ENCODE measurements at places on chromosomes 16 and 17.

DNA sequence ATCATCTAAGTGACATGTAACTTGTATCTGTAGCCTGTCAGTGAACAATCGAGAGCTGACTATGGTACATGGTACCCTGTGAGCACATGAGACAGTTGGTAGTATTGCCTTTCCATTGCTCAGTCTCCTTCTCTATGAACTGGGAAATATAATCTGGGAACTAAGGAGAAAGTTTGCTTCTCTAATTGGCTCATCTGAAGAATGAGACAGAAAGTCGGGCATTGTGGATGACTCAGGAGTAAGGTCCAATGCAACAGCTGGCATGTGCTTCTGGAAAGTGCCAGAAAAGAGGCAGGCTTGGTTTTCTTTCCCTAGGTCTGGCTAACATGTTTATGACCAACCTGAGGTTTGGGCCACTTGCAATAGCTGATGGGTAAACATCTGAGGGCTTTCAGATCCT, 51.9 kb downstream of the ZZEF1 start:
- DNase-seq: no peak

- no peak for DNase-seq
Observed at GRCh38 chr16:55575496-55575895, 9.0 kb downstream of the CAPNS2 start.

DNA sequence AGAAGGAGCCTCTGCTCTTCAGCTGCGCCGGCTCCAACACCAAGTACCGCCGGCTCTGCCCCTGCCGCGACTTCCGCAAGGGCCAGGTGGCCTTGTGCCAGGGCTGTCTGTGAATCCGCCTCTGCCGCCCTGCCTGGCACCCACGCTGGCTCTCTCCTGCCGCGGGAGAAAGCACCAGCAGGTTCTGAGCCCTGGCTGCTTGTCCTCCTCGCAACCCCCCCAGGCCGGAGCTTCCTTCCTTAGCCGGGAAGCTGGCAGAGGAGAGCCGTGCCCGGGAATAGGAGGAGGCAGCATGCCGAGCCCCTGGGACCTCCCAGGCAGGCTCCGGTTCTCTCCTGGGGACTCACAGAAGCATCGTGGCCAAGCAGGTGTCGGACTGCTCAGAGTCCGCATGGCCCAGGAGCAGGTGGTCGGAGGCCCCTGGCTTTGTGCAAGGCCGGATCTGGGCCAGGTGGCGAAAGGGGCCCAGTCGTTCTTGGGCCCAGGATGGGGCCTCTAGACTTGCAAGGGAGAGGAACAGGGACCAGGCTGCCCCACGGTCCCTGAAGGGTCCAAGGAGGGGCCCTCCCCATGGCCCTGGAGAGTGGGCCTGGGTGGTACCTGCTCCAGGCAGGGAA, 80.6 kb downstream of the MGAT5B start:
- DNase-seq: no peak

DNA sequence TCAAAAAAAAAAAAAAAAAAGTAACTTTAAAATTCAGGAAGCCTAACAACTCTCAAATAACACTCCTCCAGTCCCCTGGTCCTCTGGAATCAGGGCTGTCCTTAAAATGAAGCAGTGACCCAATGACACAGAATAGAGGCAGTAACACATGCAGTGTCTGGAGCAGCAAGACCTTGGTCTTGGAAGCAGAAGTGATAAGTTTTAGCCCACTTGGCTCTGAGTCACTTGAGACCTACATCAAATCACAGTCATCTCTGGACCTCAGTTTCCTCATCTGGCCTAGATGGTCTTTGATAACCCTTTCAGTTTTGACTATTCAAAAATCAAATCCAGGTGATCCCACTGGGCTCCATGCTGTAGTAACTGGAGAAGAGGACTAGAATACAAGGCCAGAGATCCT, 39.0 kb downstream of the LYRM1 start:
- no peak for DNase-seq

DNA sequence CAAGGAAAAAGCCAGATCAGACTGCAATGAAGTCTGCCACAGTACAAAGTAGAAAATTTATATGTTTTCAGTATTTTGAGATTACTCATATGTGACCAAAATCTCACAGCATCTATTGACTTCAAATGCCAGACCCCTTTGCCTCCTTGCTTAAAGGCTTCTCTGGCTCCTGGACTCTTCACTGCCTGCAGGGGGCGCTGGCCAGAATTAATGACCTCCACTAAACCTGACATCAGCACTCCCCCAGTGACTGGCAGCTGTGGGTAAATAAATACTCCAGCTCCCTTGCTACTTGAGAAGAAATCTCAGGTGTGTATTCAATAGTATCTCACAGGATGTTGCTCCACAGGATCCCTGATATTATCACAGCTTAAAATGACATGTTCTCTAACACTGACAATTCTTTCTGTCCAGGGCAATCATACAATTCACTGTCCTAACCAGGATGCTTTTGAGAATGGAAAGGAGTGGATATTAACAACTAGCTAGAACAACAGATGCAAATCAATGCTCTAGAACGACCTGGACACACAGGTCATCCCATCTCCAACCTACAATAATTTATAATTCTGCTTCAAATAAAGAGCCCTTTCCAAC, 4.0 kb downstream of the BECN1 start:
- DNase-seq: no peak

DNA sequence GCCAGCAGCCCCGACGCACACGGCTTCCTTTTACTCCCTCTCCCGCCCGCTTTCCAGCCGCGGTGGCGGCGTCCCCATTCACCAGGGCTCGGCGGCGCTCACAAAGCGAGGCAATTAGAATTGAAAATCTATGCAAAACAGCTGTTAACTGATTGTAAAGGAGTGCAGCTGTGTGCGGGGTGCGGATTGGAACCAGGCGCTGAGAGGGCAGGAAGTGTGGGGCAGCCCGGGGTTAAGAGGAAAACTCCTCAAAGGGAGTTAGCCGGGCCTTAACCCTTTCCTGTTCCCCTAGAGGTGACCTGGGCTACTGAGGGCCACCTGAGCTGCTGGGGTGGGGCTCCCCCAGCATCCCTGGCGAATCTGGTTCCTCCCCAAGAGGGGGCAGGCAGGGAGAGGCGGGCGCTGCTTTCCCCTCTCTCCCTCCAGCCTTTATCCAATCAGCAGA, 5.8 kb upstream of the GSE1 start:
- no peak for DNase-seq

DNA sequence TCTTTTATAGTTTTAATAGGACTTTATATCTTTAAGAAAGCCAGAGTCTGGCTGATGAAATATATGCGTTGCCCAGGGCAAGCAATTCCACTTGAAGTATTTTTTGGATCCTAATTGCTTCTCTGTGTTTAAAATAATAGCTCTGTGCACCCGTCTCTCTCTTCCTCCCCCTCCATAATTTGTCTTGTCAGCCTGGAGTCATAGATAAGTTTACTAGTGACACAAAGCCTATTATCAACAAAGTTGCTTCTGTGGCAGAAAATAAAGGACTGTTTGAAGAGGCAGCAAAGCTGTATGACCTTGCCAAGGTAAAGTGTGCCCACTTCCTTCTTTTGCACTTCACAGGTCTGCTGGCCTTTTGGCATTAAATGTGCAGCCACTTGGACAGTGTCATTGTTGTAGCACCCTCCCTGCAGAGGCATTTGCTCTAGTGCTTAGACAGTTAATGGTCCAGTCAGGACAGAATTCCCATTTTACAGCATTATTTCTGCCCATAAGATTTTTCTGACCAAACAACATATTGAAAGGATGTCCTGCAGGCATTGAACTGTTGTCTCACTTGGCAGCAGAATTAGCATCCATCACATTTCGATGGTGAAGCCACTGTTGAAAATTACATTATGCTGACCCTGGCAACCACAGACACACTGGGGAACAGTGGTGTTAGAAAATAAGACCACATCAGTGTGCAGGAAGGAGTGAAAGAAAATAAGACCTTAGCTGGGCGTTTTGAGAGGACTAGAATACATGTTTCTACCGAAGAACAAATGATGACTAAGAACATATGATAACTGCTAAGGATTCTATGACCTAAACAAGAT, 28.4 kb upstream of the SLC12A3 start:
- no peak for DNase-seq

- DNase-seq: no peak
Observed at GRCh38 chr16:56370875-56371659, 54.3 kb downstream of the AMFR start.

DNA sequence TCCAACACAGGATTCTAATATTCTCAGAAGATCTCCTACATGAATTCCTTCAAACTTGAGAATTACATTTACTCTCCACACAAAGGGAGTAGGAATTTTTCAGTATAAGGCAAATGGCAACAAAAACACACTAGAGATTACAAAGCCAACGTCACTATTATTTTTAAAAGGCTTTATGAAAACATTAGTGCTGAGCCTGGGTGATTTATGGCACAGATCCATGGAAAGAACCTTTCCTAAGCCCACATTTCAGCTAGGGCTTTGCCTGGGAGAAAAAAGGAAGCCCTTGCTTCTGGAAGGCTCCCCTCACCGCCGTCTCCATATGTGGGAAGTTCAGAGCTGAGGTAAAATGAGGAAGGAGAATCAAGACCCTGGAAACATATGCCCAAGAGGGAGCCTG, 499.4 kb upstream of the HSBP1 start:
- no peak for DNase-seq

DNA sequence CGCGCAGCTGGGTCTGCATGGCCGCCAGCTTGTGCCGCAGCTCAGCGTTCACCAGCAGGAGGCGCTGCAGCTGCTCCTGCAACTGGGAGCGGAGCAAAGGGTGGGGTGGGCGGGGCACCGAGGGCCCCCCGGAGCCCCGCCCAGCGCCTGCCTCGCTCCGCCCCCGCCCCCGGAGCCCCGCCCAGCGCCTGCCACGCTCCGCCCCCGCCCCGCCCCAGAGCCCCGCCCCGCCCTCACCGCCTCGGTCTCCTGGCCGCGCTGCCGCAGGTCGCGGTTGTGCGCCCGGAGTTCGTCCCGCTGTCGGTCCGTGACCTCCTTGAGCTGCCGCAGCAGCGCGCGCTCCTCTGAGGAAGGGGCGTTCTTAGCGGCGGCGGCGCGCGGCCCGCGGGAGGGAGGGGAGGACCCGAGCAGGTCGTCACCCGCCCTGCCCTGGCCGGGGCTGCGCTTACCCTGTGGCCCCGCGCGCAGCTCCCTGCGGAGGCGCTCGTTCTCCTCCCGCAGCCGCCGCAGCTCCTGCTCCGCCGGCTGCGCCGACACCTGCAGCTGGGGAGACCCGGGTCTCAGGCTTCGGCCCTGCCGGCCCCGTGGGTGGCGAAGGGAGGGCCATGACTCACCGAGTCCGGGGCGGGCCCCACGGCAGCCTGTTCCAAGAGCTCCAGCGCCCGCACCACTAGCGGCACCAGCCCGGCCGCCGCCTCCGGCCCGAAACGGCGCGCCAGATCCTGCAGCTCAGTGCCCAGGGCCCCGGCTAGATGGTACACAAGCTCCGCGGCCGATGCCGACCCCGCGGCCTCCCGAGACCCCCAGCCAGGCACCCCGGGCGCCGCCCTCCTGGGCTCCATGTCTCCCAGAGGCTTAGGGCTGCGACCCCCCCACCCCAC, 463 bp downstream of the RILP start:
- peak; percentile 74 for DNase-seq

GRCh38 chr16:50301626-50302471, 35.5 kb downstream of the ADCY7 start:
- DNase-seq: no peak
